ENCODE measurements at places on chromosomes 16 and 17.

- DNase-seq: no peak
These were observed 34.6 kb downstream of the KANSL1 start for GRCh38 chr17:46158323-46159296.

DNA sequence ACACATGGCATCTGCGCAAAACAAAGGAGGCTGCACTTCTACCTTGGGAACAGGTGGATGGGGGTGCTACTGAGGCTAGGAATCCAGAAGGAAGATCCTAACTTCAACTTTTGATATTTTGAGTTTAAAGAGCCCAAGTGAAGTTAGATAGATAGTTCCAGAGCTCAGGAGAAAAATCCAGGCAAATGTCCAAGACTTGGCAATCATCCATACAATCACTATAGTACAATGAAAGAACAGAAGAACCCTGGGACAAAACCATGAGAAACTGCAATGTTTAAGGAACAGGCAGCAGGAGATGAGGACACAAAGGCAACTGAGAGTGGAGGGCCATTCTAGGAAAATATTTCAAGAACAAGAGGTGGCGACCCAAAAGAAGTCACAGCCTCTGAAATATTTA, 12.4 kb downstream of the CDYL2 start:
- DNase-seq: no peak

GRCh38 chr17:50609380-50610074, 25.2 kb upstream of the ABCC3 start:
- no peak for DNase-seq

GRCh38 chr17:48995304-48995973, 1.7 kb upstream of the IGF2BP1 start:
- no peak for DNase-seq

GRCh38 chr16:59684911-59685310, 950.8 kb upstream of the GOT2 start:
- no peak for DNase-seq

DNA sequence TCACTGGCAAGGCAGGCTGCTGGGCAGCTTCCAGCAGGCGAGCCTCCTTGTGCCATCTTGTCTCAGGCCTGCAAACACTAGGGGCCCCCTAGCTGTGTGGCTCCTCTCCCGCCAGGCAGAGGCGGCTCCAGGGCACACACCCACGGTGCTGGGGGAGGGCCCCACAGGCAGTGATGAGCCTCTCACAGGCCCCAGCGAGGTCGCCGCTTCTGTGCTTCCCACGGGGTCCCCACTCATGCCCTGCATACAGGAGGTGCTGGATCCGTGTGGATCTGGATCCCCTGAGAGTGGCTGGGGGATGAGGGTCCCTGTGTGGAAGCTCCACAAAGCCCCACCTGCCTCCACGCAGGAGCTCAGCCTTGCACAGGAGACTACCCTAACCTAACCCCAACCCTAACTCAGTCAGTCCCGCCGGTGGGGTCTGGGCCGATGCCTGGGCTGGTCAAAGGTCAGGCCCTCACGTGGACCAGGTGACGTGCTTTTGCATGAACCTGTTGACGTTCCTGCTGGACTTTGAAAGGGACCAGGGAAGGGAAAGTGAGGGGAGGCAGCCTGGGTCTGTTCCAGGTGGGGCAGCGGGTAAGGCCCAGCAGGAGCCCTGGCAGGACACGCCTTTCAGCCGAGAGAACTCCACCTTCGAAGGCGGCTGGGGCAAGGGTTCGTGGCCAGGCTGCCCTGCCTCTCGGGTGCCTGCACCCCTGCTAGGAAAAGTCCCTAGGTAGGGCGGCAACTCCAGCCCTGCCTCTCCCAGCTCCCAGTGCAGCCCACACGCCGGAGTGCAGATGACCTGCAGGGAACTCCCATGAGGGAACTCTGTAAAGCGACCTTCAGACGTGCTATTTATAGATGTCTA, 5.2 kb downstream of the SECTM1 start:
- no peak for DNase-seq

GRCh38 chr17:55212880-55213279, 51.9 kb upstream of the HLF start:
- DNase-seq: no peak

GRCh38 chr16:82612263-82612662, 14.5 kb upstream of the CDH13 start:
- DNase-seq: no peak

- DNase-seq: no peak
These were observed 8.1 kb downstream of the NDE1 start for GRCh38 chr16:15658149-15658548.

DNA sequence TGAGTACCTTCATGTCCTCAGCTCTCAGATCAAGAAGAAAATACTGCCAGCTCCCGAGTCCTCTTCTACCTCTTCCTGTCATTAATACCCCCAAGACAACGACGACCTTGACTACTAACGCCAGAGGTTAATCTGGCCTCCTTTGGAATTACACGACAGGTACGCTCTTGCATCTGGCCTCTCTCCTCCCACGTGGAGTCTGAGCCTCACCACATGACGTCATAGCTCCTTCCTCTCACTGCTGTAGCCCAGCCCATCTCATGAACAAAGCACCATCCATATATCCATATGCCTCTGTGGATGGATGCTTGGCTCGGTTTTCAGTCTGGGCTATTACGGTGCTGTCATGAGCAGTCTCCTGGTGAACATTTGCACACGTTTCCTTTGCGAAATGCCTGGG, 110.2 kb upstream of the TNRC6C start:
- no peak for DNase-seq

DNA sequence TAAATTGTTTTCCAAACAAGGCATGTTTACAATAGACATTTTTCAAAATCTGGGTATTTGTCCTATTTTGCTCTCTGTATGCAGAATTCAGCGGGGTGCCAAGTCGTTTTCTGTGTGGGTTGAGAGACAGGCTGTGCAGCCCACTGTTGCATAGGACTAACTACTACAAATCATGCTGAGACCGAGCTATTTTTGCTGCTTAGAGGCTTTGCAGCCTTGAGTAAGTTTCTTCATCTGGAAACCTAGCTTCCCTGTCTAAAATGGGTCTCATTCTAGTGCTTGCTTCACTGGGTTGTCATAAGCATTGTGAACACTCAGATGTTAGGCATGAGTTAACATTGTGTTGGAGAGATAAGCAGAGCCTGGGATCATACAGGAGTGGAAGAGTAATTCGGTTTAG, 1.3 kb downstream of the PRPSAP2 start:
- no peak for DNase-seq

GRCh38 chr17:72970246-72970645, 122.2 kb downstream of the SLC39A11 start:
- no peak for DNase-seq

GRCh38 chr16:80710918-80711317, 93.5 kb downstream of the CDYL2 start:
- no peak for DNase-seq

DNA sequence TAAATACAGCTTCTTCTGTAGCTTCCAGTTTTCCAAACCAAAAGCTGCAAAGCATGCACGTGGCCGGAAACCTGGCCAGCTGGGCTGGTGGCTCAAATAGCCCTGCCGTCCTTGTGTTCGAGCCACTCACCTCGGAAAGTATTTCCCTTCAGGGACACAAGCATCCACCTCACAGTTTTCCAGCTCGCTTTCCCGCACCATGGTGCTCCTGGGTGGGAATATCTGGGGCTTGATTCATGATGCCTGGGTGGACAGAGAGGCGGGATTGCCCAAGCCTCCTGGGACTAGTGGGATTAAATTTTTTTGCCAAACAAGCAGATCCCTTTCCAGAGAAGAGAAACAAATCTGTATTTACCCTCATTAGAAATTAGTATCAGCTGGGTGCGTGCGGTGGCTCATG, 7.1 kb upstream of the MVD start:
- no peak for DNase-seq

DNA sequence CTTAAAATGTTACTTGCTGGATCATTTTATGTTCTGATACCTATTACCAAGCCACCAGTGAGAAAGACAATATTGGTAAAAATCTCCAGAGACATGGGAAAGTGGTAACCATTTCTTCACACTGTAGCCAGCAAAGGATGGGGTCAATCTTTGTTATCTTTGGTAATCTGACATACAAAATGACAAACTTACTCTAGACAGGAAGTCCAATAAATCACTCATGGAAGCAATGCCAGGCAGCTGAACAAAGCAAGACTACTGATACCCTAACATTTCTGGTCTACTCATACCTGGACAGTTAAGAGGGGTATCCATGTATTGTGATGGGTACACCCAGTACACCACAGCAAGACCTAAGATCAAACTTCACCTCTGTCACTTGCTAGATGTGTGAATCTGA, 19.0 kb downstream of the GRB2 start:
- no peak for DNase-seq

DNA sequence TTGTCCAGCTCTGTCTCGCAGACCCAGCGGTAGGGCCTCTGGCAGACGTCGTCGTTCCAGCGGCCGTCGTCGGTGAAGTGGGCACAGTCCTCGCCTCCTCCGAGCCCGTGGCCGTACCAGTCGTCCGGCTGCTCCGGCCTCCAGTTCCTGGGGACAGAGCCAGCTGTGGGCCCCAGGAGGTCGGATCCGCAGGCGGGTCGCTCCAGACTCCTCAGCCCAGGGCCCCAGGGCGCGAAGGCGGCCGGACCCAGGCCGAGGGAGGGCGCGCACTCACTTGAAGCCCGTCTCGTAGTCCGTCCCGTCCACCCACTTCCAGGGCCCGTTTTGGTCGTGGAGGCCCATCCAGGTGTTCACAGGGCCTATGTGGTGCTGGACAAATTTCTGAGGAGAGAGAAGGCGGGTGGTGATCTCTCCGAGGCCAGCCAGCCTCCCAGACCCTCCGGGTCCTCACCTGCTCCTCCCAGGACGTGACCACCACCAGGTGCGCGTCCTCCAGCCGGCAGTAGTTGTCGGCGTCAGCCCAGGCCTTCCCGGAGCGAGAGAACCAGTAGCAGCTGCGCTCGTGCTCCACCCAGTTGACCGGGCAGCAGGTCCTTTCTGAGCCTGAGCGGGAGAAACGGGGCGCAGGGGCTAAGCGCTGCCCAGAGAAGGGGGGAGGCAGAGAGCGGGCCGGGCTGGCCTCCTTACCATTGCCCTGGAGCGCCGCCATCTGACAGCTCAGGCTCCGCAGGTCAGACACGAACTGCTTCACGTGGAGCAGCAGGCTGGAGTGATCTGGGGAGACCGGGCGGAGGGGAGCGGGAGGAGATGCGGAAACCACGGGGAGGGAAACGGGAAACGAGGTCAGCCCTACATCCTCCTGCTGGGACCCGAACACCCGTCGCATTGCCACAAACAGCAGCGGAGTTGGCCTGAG, 5.2 kb downstream of the ASGR1 start:
- peak; percentile 58 for DNase-seq

GRCh38 chr16:54373534-54374520, 87.2 kb upstream of the IRX3 start:
- DNase-seq: no peak

DNA sequence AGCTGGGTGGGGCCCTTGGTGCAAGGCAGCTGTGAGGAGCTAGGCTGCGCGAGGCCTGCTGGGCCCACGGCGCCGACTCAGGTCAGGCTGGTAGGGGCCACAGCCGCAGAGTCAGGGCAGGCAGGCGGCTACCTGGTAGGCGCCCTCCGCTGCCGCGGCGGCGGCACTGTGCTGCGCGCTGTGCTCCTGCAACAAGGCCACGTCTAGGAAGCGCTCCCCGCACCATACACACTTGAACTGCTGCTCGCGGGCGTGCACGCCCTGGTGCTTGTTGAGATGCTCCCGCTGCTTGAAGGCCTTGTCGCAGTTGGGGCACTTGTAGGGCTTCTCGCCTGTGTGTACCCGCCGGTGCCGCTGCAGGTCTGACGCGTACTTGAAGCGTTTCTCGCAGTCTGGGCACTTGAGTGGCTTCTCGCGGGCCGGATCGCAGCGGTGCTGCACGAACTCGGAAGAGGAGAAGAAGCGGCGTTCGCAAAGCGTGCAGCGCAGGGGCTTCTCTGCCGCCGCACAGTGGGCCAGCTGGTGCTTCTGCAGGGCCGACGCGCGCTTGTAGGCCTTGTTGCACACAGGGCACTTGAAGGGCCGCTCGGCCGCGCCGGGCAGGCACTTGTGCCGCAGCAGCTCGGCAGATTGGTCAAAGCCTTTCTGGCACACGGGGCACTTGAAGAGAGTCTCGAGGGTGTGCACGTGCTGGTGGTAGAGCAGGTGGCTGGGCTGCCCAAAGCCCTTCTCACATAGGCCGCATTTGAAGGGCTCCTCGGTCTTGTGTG, 3.9 kb downstream of the ZNF319 start:
- no peak for DNase-seq

DNA sequence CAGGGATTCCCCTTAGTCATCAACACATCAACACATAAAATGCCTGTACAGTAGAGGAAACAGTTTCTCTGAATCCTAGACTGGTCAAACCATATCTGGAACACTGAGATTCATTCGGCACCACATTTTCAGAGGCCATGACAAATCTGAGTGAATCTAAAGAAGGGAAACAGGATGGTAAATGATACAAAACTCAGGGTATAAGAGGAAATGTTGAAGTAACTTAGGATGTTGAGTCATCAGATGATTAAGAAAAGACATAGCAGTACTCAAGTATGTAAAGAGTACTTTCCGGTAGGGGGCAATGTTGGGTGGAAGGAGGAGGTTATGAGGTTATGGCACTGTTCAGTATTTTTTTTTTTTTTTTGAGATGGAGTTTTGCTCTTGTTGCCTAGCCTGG, 358.5 kb upstream of the PMFBP1 start:
- no peak for DNase-seq

DNA sequence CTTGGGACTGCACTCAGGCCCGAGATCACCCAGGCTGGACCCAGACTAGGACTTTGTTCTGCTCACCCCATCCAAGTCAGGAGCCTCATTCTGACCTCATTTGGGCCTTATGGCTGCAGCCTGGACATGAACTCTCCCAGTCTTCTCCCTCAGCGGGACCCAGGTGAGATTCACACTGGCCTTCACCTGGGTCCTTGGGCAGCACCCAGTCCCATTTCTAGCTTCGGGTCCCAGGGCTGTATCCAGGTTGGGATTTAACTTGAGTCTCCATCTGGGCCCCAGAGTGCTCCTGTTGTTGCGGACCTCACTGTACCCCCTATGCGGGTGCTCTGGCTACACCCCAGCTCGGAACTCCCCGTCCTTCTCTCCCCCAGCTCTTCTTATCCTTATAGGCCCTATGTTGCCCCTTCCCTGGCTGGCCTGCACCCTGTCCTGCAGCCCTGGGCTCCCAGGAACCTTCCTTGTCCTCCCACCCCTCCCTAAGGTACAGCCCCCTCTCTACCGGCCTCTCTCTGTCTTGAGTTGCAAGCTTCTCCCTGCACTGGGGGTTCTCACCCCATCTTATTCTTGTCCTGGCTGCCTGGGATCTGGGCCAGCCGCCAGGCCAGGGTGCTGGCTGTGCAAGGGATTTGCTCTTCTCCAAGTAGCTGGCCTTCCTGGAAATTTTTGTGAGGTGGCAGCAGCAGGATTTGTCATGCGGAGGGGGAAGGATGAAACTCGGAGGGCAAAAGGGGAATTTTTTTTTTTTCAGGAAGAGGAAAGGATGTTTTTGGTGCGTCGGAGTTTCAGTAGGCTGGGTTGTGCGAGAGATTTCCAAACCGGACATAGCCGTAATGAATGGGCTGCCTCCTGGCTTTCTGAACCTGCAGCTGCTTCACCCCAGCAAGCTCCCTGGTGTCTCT, 904 bp downstream of the MAP2K3 start:
- DNase-seq: peak; percentile 61

DNA sequence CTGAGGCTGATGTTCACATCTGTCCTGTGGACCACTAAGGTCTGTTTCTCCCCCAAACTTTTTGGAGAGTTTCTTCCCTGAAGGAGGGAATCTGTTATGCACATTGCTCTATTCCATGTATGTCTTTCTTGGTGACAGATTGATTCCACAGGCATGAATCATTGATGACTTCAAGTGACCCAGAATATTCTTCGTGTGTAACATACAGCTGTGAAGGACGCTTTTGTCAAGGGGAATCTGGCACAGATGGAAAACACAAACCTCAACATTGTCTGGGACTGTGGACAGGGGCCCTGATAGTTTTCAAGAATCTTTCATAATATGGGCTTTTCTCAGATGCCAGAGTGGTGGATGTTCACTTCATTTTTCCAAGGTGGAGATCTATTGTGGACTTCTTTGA, 223.1 kb upstream of the MAF start:
- no peak for DNase-seq

Measured in psoas muscle (tissue), 8 donors.